ENCODE measurements at places on chromosomes 3 and 15.

DNA sequence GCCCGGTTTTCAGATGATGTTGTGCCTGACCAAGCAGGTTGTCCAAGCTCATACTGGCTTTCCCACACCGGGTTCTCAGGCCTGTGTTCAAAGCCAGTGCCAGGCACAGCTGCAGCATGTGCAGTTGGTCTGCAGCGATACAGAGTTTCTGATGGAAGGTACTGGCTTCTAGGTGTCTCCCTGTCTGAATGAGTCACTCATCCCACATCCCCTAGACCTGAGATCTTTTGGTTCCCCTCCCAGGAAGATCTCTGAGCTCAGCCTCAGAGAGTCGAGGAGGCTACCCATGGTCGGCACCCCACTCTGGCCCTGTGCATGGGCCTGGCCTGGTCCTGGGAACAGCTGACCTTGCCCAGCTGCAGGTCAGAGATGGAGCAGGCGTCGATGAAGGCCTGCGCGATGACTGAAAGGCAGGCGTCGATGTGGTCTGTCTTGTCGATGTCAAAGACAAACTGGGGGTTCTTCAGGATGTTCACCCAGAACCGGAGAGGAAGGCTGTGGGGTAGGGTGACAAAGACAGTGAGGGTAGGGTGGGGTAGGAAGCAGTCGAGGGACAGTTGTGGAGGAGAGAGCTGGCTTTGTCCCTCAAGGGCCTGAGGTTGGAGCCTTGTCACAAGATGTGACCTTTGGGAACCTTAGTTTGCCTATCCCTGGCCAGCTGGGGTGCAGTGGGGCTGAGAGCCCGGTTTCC is 15.3 kb downstream of the H1-8 start:
- DNase-seq: no peak

GRCh38 chr3:152225201-152225600 is 43.5 kb upstream of the MBNL1 start:
- no peak for DNase-seq

DNA sequence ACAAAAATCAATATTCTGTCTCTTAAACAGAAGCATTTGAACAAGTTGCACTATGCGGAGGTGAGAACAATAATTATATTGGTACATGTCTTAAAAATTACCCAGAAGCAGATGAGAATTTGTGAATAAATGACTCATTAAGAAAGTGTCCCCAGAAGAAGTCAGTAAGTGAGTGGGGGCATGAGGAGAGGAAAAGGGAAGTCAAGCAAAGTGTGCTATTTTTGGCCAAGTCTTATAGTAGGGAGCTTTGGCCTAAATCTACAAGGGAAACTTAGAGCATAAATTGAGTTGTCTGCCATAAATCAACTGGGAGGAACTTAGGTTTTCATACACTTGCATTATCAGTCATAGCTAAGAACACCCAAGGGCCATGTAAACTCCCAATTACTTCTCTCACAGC is 86.9 kb upstream of the SATB1 start:
- no peak for DNase-seq

- no peak for DNase-seq
Observed at GRCh38 chr3:36095238-36095637, 285.1 kb upstream of the STAC start.

DNA sequence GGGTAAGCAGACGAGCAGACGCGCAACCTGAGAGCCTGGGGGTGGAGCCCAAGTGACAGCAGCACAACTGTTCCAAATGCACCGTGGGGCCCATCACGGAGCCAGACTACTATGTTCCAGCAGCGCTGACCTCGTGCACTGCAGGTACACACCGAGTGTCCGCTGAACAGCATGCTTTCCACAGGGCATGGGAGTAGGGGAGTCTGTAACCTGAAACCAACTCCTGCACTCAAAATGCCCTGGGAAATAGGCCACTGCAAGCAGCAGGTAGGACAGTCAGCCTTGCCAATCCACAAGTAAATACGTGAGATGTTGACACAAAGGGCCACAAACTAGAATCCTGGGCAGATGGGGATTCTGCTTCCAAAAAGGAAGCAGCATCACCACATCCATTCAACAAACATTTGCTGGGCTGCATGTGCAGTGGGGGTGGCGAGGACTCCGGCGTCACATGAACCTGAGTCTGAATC is 73.9 kb downstream of the TBC1D2B start:
- no peak for DNase-seq

DNA sequence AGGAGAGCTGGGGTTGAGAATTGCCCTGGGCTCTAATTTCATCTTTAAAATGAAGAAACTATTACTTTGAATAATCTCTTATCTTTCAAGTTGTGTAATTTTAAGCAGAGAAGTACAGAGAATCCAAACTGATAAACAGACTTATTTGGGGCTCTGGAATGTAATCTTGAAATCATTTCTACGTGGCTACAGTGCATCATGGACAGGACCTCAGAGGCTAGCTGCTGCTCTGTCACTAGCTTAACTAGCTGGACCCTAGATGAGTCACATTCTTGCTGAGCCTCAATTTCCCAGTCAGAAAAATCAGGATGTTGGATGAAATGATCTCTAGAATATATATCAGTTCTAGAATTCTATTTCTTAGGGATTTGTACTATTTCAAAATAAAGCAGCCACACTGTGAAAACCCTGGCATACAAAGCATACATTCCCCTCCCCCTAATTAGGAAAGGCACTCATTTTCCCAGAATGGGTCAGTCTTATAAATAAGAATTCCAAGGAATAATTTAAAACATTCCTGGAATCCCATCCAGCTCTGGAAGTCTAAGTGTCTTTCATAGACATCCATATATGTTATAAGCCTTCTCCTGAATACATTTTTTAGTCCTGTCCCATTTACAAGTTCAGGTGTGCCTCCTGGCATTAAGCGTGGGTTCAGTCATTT is 47.2 kb downstream of the RASGRP1 start:
- no peak for DNase-seq

GRCh38 chr3:189508784-189509501 is 122.2 kb upstream of the TP63 start:
- DNase-seq: no peak

- no peak for DNase-seq
Observed at GRCh38 chr15:65195548-65195923, 10.4 kb upstream of the CLPX start.

DNA sequence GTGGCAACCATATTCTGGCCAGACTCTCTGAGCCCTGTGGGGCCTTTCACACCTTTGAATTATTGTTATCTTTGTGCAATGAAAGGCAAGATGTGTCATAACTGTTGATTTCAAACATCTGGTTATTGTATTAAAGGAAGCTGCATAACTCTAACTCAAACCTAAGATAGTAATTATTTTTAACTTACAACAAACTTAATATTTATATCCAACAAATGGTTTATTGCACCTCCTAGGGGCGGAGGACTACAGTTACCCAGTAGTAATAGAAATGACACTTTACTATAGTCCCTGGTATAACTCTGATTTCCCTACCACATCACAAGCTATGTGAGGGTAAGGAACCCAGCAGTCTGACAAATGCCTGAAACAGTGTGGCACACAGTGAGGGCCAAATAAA is 363.9 kb upstream of the SUCLG2 start:
- no peak for DNase-seq

DNA sequence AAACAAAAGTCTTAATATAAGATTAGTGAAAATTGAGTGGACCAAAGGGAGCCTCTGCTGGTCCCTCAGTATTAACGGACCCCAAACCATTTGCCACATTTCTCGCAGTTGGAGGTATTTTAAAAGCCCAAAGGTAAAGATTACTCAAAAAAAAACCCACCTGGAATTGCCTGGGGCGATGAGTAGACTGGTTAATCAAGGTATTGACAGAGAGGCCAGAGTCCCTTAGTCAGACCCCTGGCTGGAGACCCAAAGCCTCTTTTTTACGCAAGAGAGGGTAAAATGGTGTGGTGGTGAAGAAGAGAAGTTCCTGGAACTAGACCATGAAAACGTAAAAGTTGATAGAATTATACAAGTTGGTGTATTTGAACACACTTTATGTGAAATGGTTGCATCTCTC is 137.2 kb downstream of the IMPG2 start:
- DNase-seq: no peak

- no peak for DNase-seq
Observed at GRCh38 chr15:65394936-65395335, 17.1 kb upstream of the IGDCC3 start.

DNA sequence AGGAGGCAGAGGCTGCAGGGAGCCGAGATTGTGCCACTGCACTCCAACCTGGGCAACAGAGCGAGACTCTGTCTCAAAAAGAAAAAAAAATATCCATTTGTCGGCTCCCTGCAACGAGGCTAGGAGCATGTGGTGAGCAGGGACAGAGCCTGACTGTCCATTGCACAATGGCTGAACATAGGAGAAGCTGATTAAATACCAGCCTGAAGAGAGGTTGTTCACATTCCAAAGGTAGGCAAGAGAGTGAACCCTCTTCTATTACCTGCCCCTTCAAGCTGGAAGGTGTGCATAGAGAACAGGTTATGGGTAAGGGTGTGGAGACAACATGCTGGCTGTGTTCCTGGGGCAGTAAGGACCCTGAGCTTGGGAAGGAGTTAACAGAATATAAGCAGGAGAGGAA is 78.7 kb downstream of the DAPK2 start:
- peak; percentile 32 for DNase-seq

GRCh38 chr3:139676632-139677387 is 962 bp downstream of the NMNAT3 start:
- no peak for DNase-seq

- DNase-seq: peak; percentile 87
Observed at GRCh38 chr15:40763801-40764628, at the start of gene GCHFR. GCHFR (plus strand) TSS chr15:40764068; CDS start chr15:40764181, 113 bp downstream.

DNA sequence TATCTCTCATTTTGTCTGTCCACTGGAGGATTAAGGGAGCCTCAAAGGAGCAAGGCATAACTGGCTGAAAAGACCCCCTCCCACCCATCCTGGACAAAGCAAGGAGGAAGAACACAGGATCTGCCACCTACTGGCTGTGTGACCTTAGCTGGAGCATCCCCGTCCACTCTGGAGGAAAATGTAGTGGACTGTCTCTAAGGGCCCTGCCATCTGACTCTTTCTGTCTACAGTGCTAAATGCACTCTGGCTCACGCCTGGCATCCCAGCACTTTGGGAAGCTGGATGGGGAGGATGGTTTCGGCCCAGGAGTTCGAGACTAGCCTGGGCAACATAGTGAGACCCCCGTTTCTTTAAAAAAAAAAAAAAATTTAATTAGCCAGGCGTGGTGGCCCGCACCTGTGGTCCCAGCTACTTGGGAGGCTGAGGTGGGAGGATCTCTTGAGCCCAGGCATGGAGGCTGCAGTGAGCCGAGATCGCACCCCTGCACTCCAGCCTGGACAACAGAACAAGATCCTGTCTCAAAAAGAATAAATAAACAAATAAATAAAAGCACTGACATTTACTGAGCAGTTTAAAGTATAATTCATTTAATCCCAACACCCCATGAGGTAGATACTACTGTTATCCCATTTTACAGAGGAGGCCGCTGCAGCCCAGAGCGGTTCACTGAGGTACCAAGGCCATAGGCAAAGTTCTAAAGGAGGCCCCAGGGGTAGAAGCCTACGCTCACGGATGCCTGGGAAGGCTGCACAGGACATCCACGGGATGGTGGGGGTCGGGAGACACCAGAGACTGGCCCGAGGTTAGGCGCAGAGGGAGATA is 1.1 kb downstream of the TBC1D2B start:
- no peak for DNase-seq

DNA sequence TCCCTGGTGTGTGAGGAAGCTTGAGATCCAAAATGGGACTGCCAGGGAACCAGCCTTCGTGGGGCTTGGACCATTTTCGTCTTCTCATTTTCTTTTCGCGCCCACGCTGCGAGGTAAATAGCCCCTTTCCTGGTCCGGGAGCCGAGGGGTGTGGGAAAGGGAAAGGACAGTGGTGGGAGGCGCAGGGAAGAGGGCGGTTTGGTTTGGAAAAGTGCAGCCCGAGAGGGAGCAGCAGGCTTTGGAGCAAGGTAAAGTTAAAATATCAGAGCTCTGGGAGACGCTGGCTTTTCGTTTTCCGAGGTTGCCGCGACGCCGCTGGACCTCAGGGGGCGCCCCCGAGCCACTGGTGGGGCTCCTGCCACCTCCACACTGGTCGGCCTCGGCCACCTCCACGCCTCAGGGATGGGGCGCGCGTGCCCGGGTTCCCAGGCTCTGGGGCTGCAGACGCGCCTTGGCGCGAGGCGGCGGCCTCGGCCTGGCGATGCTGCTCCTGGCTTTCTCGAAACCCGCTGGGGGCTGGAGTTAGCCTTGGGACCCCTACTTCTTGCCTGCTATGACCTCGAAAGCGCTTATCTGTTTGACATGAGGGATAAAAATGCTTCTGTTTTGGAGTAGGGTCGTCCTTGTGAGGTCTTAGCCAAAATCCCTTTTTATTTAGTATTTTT is 3.2 kb downstream of the PTPRG start:
- DNase-seq: no peak

- DNase-seq: no peak
Observed at GRCh38 chr15:33547876-33548275, 237.1 kb downstream of the RYR3 start.

DNA sequence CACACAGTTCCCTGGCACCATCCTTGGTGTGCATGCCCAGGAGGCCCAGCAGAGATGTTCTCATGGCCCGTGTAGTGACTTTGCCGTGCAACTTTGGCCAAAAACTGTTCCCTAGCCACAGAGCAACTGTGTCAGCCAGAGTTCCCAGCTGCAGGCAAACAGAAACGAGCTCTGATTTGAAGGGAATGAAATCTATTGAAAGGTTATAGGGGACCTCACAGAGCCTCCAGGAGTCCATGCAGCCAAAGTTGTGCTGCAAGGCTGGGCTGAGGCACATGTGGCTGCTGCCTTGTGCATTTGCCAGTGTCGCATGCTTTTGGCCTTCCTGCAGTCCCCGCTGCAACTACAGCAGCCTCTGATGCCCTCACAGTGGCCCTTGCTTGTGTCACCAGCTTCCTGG is 70.5 kb downstream of the PLXNA1 start:
- DNase-seq: no peak

- no peak for DNase-seq
Observed at GRCh38 chr3:128603313-128603712, 47.3 kb downstream of the RPN1 start.

DNA sequence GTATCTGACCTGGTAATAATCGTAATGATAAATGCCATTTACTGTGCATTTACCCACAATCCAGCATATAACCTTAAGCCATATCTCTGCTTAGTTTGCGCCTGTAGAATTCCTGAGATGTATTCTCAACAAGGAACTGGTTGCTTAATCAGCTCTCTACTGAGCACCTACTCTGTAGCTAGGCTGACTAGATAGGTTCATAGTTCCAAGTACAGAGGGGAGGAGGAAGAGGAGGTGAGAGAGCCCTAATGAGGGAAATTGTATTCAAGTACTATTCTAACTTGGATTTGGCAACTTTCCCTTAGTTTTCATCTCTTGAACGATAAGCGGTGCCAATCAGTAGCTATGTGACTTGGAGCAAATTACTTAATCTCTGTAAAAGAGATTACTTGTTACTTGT is 5.6 kb upstream of the AKAP13 start:
- DNase-seq: no peak

- DNase-seq: peak; percentile 32
Observed at GRCh38 chr15:100703032-100703578, 100.7 kb downstream of the ASB7 start.

Data from activated CD8-positive, alpha-beta memory T cell treated with anti-CD3 and anti-CD28 coated beads for 24 hours (primary cell).